Stimulated activated CD4-positive, alpha-beta T cell treated with anti-CD3 and anti-CD28 coated beads, Interleukin-1b, Interleukin-23, amount 100 ng/mL, for 1 hour (primary cell): ENCODE measurements at places on chromosomes 2 and 18.

DNA sequence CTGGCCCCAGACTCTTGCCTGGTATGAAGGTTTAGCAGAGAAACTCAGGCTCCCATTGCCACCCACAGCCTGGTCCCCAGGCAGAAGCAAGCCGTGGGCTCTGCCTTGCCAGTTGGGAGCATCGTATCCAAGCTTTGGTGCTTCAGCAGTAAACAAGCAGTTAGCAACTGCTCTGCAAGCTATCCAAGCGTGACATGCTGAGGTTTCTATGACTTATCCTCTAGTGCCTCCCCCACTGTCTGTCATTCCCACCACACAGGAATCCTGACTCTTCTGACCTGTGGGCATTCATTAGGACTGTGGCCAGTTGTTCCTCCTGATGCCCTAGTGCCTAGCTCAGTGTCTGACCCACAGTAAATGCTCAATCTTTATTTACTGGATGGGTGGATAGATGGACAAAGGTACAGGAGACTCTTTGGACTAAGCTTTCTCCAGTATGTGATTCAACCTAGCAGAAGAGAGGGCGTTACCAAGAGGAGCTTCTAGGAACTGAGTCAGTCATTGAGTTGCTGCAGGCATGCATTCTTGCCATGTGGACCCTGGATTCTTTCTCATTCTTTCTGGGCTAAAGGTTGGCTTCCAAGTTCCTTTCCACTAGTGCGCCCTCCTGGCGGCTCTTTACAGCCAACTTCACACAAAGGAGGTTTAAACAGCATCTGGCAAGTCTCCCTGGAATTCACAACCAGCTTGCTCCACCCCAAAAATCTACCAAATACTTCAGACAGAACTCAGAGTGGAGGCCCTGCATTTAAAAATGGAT lies 40.6 kb upstream of the MRPL19 start:
- no peak for DNase-seq

DNA sequence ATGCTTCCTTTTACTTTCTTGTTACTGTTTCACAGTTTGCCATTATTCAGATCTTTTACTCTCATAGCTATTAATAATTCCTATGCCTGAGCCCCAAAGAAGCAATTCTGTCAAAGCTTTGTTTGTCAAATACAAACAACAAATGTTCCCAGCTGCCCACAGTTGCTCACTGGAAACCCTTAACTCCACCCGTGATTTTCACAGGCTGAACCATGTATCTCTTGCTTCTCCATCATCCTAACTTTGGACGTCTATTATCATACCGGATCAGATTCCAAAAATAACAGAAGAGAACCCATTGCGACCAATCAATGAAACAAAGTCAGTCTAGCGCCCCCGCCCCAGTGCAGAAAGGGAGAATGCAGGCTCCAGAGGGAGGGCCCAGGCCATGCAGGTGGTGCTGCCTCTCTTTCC lies 24.2 kb downstream of the COLEC12 start:
- DNase-seq = no peak

DNA sequence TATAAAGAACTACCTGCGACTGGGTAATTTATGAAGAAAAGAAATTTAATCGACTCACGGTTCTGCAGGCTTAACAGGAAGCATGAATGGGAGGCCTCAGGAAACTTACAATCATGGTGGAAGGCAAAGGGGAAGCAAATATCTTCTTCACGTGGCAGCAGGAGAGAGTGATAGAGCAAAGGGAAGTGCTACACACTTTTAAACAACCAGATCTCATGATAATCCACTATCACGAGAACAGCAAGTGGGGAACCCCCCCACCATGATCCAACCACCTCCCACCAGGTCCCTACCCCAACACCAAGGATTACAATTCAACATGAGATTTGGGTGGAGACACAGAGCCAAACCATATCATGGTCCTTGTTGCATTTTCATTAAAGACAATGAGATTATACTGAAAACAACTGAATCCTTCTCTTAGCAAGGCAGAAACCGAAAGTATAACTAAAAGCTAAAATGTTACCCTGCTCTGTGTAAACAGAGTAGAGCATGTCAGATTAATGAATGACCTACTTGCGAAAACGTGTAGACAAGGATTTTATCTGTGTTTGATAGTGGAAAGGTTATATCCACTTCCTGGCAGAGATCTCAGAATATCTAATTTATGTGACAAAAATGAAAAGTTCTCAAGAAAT lies 60.1 kb upstream of the RBBP8 start:
- no peak for DNase-seq

DNA sequence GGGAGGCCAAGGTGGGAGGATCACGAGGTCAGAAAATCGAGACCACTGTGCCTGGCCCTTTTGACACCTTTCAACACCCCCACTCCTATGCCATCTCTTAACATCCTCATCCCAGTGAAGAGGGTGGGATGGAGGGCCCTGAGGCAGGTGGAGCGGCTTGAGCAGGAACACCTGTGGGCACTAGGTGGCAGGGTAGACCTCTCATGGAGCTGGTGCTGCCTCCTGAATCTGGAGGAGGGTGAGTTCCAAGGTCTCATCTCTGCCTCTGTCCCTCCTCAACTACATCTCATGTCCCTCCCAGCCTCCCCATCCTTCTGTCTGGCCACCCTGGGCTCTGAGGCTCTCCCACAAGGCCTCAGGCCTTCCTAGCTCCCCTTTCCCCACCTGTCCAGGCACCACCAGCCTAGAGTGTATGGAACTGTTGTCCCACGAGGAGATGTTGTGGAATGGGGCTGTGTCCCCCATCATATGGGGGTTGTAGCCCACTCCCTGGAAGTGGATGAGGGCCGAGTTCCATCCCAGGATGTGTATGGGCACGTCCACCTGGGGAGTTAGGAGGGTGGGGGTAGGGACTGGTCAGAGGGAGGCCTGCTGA lies 17.0 kb upstream of the CRYBA2 start:
- DNase-seq = no peak

GRCh38 chr2:197090742-197091367 lies 164.3 kb upstream of the PGAP1 start:
- no peak for DNase-seq

DNA sequence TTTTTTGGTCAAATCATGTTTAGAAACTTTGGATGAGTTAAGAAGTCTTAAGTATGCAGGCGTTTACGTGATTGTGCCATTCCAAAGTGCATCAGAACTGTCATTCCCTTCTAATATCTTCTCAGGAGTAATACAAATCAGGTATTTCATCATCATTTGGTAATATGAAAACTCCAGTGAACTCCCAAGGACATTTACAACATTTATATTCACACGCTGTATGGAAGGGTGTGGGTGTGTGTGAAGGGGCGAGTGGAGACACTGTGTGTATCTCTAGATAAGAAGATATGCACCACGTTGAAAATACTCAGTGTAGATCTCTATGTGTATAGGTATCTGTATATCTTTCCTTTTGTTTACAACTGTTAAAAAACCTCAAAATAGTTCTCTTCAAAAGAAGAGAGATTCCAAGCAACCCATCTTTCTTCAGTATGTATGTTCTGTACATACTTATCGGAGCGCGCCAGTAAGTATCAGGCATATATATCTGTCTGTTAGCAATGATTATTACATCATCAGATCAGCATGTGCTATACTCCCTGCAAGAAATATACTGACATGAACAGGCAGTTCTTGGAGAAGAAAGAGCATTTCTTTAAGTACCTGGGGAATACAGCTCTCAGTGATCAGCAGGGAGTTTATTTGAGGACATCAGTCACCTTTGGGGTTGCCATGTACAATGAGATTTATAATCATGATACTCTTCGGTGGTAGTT lies 29.3 kb downstream of the COX7A2L start:
- DNase-seq = no peak

- no peak for DNase-seq
These were observed 9.5 kb upstream of the CYS1 start for GRCh38 chr2:10089565-10090190.
